CD8-positive, alpha-beta memory T cell (primary cell): ENCODE measurements at places on chromosomes 7 and 10. TPM values are rescaled to one million over a fixed set of nuclear protein-coding genes. Genes with fewer than 3 reads are reported as not detected.

CALY gene
- 0.83 TPM for polyA plus RNA-seq

CTAGE6 gene
- not detected for polyA plus RNA-seq

FGFR2 gene
- 1.3 TPM for polyA plus RNA-seq

EPHA1 gene
- 4.6 TPM for polyA plus RNA-seq

GHITM gene
- polyA plus RNA-seq = 294 TPM

SLC26A3 gene
- polyA plus RNA-seq = not detected

DNA sequence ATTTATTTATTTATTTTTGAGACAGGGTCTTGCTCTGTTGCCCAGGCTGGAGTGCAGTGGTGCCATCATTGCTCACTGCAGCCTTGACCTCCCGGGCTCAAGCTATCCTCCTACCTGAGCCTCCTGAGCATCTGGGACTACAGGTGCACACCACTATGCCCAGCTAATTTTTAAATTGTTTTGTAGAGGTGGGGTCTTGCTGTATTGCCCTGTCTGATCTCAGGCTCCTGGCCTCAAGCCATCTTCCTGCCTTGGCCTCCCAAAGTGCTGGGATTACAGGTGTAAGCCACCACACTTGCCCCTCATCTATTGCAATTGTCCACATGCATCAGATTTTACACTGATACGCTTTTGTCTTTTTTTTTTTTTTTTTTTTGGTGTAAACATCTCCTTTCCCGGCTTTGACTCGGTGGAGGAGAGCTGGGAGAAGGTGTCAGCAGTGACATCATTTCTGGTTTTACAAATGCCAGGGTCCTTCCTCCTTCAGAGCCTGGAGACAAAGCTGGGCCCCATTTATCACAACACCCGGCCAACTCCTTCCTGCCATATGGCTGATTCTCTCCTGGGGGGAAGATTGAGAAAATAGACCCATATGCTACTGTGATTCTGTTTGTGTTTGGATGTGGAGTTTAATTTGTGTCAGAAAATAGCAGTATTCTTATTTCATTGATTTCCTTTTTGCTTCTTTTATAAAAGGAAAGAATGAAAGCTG, 61.3 kb downstream of the GALNT17 start:
- DNase-seq = no peak

- no peak for DNase-seq
Observed at GRCh38 chr7:40186586-40186985, 51.8 kb downstream of the SUGCT start.

GRCh38 chr7:151351027-151351426, 9.4 kb downstream of the NUB1 start:
- no peak for DNase-seq

GRCh38 chr10:17510242-17510908, 56.0 kb upstream of the ST8SIA6 start:
- no peak for DNase-seq

GRCh38 chr10:112859793-112860192, 90.3 kb upstream of the TCF7L2 start:
- no peak for DNase-seq

DNA sequence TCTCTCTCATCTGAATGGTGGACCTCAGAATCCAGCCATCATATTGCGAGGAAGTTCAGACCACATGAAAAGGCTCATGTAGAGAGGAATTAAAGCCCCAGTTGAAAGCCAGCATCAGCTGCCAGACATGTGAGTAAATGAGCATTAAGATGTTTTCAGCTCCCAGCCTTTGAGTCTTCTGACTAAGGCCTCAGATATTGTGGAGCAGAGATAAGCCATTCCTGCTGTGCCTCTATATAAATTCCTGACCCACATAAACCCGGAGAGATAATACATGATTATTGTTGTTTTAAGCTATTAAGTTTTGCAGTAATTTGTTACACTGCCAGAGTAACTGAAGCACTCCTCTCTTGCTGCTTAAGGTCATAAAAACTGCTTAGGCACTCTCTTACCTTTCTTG, 14.6 kb downstream of the FAM149B1 start:
- no peak for DNase-seq

- DNase-seq = no peak
Observed at GRCh38 chr7:28953633-28954032, 4.5 kb downstream of the TRIL start.

DNA sequence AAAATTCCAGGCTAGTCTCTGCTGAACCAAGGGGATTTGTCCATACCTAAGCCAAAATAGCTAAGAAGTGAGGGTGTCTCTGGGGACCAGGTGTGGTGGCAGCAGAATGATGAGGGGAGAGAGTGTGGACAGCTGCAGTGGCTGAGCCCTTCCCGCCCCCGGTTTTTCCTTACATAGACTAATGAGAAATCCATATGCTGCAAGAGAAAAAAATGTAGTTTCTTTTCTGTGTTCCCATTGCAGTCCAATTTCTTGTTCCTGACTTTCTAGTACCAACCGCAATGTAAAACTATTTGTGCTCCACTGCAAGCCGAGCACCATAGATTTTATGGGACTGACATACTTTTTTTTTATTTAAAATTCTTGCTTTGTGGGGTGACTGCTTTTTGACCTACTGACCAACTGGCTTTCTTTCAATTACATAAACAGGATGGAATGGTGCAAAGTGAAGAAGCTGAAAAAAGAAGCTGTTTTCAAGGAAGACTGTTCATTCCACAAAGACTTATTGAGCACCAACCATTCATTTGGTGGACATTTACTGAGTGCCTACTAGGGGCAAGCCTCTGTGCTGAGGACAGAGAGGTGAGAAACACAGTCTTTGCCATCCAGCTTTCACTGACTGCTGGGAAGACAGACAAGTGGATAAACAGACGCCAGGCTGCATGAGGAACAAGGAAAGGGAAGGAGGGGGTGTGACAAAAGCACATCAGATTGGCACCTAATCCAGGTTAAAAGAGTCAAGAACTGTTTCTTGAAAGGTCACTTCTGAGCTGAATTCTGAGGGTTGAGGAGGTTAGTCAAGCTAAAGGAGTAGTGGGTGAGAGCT, 9.8 kb downstream of the CEP41 start:
- no peak for DNase-seq
